Activated CD4-positive, alpha-beta T cell treated with anti-CD3 and anti-CD28 coated beads, Interleukin-2, Interleukin-4, amounts not matched to agents 100 ng/mL and 50 ng/mL, durations not matched to agents 16 hours and 8 hours (primary cell): ENCODE measurements at places on chromosomes 6 and 20.
A peak's percentile ranks its signal among the peaks of the same experiment; 100 is the strongest.

DNA sequence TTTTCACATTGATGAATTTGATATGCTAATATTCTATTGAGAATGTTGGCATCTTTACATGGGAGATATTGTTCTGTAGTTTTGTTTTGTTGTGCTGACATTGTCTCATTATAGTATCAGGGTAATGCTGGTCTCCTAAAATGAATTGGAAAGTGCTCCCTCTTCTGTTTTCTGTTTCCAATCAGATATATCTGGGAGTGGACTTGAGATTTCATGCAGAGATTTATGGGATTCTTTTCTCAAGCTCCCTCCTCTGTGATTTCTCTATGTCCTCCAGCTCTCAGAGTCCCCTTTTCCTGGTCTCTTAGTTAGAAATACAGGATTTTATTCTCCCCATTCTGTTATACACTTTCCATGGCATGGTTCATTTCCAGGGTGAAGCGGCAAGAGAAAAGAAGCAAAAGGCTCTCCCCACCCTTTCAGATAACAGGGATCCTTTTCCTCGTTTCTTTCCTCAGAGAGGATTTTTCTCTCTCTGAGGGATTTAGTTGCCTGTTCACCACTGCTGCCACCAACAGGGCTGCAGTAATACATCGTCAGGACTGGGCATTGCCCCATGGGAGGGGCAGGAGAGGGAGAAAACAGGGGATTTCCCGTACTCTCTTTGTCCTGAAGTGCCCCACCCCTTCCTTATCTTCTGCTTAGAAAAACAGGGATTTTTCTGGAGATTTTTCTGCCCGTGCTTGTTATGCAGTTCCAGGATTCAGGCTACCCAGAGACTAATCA is 59.3 kb upstream of the STMND1 start:
- DNase-seq, result no peak

DNA sequence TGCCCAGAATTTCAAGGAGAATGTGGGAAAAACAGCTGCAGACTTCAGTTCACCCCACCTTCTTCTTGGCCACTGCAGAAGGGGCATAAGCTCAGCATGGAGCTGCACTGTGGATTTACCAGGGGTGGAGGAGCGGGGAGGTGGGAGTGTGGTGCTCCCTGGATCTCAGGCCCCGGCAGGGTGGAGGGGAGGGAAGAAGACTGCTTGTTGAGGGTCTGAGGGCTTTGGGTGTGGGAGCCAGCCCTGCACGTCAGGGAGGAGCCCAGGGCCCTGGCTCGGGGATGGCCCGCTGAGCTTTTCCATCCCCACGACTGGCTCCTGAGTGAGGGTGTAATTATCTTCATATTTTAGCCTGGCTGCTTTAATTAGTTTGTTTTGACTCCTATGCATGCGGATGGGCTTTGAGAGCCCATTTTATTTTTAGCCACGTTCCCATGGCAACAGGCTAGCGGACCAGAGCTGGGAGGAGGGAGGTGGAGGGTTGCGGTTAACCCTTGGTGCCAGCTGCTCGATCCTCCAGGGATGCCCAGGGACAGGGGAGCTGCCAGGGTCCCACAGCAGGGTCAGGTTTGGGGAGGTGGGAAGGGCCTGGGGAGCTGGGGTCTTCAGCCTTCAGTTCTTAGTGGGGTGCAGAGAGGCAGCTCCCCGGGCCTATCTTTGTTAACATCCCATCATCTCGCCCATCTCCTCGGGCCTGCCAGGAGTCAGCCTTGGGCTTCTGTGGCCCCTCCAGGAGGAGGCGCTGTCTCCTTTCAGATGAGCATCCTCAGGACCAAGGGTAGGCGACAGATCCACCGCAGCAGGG is 68.2 kb downstream of the RAB44 start:
- peak; percentile 85 for DNase-seq

- no peak for DNase-seq
These were observed 48.7 kb upstream of the AHI1 start for GRCh38 chr6:135546206-135546605.

GRCh38 chr6:73393278-73393677 is 1.4 kb upstream of the DDX43 start:
- DNase-seq, result no peak

DNA sequence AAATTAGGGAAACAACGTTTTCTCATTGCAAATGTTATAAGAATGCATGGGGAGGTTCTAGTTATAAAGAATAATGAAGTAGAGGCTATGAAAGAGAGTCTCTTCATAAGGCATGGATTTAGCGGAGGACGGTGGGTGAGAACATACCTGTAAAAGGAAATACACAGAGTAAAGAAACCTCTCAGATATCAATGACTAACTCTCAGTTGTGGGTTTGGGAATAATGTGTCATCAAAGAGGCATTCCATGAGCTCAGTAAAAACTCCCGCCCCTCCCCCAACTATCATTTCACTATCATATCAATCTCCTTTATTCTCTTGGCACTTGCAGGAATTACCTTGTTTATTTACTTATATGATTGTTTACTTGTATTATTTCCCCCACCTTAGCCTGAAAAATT is 695.4 kb downstream of the PTPRT start:
- DNase-seq, result no peak
